ENCODE measurements at places on chromosomes 12 and 14.

DNA sequence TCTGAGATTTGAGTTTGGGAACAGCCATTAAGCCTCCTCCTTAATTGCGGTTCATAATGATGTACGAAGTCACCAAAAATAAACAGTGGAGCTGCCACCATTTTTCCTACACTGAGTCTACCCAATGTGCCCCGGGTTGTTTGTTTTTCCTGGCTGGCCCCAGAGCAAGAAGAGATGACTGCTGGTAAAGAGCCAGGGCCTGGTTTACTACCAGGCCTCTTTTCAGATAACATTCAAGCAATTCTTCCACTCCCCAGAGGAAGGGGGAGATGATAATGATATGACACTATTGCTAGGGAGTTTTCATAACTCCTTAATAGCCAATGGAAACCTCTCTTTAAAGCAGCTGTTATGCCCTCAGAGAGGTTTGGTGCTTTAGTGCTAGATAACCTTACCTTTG is 42.3 kb downstream of the BRAP start:
- no peak for DNase-seq

DNA sequence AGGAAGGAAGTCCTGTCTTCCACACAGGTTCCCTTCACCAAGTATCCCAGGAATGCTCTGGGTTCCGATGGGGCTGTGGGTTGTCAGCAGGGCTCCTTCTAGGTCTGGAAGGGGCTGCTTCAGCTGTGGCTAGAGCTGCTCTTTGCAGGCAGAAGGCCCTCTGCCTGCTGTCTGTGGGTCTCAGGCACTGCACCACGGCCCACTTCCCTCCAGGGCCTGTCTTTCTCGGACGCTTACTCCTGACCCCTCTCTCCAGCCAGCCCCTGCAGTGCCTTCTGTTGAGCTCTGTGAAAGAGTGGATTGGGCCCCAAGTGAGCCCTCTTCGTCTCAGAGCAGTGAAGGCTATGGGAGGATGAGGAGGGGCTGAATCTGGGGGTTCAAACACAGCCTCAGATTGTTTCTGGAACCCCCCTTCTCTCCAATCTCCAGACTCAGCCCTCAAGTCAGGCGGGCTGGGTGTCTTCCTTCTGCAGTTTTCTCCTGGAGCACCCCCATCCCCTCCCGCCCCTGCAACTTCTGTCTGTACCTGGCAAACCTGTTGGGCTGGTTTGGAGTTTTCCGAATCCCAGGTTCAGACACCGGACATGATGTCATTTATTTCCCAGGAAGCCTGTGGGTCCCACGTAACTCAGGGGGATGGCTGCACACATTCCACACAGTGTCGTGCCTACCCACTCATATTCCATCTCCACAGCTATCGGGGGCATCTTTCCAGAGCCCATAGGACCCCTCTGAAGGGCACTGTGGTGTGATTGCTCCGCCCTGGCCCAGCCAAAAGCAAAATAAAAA is 24.9 kb upstream of the SPPL3 start:
- no peak for DNase-seq

GRCh38 chr14:85587151-85587711 is 57.3 kb downstream of the FLRT2 start:
- no peak for DNase-seq

DNA sequence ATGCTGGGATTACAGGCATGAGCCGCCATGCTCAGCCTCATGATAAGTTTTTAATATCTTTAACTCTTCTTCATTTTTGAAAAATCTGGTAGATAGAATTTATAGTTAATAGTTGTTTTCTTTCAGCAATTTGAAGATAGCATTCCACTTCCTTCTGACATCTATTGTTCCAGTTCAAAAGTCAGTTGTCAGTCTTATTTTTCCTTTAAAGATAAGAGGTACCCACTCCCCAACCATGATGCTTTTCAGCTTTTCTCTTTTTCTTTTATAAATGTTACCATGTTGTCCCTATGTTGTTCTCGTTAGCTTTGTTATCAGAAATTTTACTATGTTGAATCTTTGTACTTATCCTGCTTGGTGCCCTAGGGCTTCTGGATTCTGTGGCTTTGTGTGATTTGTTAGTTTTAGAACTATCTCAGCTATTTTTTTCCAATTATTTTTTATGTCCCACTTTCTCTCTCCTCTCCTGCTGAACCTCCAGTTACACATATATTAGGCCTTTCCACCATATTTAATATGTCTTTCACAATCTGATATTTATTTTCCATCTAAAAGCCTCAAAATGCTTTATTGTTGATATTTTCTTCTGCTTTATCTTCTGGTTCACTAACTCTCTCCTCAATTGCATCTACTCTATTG is 181.6 kb upstream of the FOXN3 start:
- no peak for DNase-seq

- DNase-seq, result no peak
These were observed 14.2 kb downstream of the FAM161B start for GRCh38 chr14:73935666-73936065.

DNA sequence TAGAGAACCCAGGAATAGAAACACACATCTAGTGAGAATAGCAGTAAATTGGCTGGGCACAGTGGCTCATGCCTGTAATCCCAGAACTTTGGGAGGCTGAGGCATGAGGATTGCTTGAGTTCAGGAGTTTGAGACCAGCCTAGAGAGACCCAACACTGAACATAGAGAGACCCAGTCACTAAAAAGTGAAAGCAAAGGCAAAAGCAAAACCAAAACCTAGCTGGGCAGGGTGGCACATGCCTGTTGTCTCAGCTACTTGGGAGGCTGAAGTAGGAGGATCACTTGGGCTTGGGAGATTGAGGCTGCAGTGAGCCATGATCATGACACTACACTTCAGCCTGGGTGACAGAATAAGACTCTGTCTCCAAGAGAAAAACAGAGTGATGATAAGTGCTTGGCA is 37.5 kb upstream of the MIS18BP1 start:
- no peak for DNase-seq

DNA sequence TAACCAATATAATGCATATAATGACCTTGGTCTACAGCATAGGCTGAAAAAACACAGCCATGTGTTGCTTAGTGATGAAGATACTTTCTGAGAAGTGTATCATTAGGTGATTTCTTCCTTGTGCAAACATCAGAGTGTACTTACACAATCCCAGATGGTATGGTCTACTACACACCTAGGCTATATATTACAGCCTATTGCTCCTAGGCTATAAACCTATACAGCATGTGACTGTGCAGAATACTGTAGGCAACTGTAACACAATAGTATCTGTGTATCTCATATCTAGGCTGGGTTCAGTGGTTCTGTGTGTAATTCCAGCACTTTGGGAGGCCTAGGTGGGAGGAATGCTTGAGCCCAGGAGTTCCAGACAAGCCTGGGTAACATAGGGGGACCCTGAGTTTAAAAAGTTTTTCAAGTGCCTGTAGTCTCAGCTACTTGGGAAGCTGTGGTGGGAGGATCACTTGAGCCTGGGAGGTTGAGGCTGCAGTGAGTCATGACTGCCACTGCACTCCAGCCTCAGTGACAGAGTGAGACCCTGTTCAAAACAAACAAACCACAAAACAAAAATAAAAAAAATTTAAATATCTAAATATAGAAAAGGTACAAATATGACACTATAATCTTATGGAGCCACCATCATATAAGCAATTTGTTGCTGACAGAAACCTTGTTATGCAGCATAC is 66.6 kb downstream of the GRIP1 start:
- no peak for DNase-seq

- DNase-seq, result no peak
These were observed 168.0 kb downstream of the DACT1 start for GRCh38 chr14:58805605-58806409.

GRCh38 chr12:49599961-49600360 is 5.5 kb downstream of the FAM186B start:
- DNase-seq, result no peak

GRCh38 chr12:53645165-53645564 is 19.0 kb upstream of the ATF7 start:
- no peak for DNase-seq

- DNase-seq, result no peak
These were observed 72.0 kb upstream of the BBS10 start for GRCh38 chr12:76420222-76420621.

DNA sequence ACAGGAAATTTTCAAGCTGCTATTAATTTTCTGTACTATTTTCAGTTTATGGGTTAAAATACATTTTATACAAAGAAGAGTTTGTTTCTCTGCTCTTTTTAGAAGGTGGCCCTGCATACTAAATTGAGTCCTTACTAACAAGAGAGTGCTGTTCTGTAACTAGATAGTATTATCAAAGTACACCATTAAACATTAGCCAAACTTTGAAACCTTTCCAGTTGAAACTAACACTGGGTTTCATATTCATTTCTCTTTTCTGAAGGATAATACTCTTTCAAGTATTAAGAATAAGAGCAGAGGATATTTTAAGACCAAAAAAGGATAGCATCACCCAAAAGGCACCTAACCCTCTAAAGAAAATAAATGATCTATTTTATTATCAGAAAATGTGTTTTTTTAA is 47.2 kb downstream of the PEBP1 start:
- no peak for DNase-seq

DNA sequence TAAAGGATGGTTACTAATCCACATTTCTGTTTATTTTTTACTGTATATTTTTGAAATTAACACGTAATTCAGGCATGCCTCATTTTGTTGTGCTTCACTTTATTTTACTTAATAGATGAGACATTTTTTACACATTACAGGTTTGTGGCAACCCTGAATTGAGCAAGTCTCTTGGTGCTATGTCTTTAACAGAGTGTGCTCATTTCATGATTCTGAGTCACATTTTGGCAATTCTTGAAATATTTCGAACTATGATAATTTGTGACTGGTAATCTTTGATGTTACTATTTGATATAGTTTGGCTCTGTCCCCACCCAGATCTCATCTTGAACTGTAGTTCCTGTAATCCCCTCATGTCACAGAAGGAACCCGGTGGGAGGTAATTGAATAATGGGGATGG is 1120.5 kb upstream of the FLRT2 start:
- no peak for DNase-seq

- no peak for DNase-seq
These were observed 482.9 kb downstream of the EGLN3 start for GRCh38 chr14:33467971-33468370.

- no peak for DNase-seq
These were observed 81.8 kb upstream of the CCDC198 start for GRCh38 chr14:57575482-57575881.

DNA sequence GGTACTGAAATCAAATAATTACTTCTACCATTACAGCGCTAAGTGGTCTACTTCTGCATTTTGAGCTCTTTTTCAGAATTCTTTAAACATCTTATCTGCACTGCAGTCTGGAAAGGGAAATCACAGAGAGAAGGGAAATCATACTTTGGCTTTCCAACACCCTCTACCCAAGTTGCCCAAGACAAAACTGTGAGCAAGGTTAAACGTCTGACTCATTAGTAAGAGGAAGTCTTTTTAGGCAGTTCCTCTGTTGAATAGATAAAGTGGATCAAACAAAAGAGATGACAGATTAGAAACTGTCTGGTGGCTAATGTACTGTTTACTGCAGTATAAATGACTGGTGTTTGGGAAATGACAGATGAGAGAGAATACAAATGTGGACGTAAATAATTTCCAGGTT is 858.1 kb downstream of the NRXN3 start:
- no peak for DNase-seq

GRCh38 chr12:77064896-77065360 is 441 bp downstream of the E2F7 start:
- DNase-seq, result no peak

DNA sequence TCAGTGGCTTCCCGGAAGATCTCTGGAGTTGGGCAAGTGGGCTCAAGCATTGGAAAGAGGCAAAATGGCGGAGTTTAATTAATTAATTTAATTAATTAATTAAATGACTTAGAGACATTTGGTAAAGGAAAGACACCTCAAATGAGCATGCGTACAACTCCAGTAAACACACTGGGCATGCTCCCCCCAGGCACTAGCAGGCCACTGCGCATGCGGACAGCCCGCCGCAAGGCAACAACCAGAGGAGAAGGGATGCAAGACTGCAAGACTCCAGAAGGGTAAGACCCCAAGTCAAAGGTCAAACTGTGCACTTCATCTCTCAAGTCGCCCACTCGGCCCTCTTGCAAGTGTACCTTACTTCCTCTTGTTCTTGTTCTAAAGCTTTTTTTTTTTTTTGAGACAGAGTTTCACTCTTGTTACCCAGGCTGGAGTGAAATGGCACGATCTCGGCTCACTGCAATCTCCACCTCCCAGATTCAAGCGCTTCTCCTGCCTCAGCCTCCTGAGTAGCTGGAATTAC is 57.8 kb upstream of the PSMC1 start:
- DNase-seq, result no peak

- DNase-seq, result no peak
These were observed 19.6 kb upstream of the HDAC7 start for GRCh38 chr12:47839214-47839876.

GRCh38 chr14:101810897-101811621 is 49.5 kb downstream of the PPP2R5C start:
- peak; percentile 23 for DNase-seq

DNA sequence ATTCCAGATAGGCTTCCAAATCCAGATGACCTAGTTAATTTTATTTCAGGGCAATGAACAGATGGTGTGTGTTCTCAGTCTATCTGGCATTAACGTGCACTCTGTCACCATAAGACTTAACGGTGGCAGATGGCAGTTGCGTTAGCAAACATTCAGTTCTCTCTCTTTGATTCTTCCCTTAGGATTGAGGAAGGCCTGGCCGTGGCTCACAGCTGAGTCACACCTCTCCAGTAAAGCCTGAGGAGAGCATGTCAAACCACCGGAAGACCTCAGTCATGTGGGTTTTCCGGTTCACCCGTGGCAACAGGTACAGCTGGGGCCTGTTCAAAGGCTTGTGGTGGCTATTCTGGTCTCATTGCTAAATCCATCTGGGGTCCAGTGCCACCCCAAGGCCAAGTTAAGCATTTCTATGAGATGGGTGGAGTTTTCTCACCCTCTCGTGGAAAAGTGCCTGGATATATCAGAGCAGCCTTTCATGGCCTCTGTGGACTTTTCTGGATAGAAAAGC is 545.1 kb upstream of the ATP2B1 start:
- DNase-seq, result peak; percentile 2

GRCh38 chr12:112792301-112792700 is 753 bp downstream of the RPH3A start:
- DNase-seq, result no peak

DNA sequence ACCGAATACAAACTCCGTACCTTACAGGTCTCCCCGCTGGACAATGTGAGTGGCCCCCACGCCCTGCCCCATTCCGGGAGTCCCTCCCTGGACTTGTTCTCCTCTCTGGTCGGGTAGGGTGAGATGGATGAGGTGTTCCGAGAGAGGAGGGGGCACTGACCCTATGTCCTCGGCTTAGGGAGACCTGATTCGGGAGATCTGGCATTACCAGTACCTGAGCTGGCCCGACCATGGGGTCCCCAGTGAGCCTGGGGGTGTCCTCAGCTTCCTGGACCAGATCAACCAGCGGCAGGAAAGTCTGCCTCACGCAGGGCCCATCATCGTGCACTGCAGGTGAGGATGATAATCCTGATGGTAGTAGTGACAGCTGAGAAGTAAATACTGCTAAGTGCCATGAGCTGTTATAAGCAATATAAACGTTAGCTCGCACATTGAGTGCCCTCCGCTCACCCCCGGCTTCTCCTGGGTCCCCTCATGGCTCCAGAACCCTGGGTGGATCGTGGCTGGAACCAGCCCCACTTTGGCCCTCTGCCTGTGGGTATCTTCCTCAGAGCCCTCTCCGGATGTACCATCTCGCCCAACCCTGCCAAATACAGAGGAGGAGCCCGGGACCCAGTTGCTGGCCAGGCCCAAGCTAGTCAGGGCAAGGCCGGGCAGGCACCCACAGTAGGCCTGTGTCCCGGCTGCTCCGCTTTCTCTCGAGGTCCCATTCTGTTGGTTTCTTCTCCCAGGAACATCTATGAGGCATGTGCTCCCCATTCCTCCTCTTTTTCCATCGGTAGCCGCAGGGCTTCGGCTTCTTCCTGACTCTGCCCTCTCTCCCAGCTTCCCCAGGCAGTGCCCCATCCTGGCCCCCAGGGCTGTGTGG is 6.8 kb downstream of the PTPN6 start:
- no peak for DNase-seq

GRCh38 chr14:91964011-91964410 is 16.5 kb upstream of the FBLN5 start:
- DNase-seq, result no peak
